ENCODE measurements at places on chromosomes 1 and 21. TPM values are rescaled to one million over a fixed set of nuclear protein-coding genes. Genes with fewer than 3 reads are reported as not detected.
A peak's percentile ranks its signal among the peaks of the same experiment; 100 is the strongest.

DNA sequence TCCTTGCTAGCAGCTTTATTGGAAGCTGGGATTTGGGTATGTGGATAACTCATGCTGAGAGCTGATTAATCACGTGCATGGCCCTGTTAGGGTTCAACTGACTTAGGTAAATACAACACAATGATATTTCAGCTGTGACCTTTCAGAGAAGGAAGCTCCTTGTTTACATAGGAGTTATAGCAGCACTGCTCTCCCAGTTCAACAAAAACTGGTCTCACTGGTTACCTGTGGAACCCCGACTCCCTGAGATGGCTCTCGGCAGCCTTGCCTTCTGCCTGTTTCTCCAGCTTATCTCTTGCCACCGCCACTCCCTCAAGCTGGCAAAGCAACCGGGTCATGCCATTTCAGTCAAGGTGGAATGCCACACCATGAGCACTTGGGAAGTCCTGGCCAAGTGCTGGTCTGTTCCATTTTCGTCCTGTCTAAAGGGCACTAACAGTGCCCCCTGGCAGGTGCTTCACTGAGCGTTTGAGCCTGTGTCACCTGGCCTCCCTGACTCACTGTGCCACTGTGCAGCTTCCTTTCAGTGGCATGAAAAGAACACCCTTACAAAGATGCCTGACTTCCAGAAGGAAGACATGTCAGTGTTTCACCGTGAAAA, 31.6 kb downstream of the DOP1B start:
- peak; percentile 68 for DNase-seq

DNA sequence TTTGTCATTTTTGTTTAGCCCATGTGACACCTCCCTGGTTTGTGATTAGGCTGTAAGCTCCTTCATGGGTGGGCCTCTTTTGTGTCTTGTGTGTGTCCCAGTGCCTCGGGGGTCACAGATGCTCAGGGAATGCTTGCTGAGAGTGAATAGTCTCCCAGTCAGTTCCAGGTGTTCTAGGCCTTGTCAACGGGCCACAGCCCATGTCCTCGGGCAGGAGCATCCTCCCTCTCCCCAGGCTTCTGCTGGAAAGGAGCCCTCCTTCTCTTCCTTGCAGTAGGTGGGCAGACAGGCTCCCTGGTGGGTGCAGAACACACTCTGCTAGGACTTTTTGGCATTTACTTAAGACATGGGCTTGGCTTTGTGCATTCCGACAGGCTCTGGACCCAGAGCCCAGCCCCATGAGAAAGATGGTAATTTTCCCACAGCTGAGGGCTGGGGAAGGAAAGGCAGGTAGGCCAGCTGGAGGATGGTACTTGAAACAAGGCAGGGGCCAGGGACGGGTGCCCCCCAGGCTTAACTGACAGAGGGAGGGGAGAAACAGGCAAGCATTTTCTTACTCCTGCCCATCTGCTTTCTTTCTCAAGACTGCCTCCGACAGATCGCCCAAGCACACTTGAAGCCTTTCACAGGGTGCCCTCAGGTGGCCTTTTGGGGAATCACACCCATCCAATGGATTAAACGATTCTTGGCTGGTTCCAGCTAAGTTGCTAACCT, 7.1 kb upstream of the CPLANE2 start:
- peak; percentile 66 for DNase-seq

GRCh38 chr1:96997717-96998116, 276.1 kb downstream of the PTBP2 start:
- DNase-seq, result no peak

GRCh38 chr1:156203331-156203730, 9.4 kb downstream of the SLC25A44 start:
- DNase-seq, result no peak

DNA sequence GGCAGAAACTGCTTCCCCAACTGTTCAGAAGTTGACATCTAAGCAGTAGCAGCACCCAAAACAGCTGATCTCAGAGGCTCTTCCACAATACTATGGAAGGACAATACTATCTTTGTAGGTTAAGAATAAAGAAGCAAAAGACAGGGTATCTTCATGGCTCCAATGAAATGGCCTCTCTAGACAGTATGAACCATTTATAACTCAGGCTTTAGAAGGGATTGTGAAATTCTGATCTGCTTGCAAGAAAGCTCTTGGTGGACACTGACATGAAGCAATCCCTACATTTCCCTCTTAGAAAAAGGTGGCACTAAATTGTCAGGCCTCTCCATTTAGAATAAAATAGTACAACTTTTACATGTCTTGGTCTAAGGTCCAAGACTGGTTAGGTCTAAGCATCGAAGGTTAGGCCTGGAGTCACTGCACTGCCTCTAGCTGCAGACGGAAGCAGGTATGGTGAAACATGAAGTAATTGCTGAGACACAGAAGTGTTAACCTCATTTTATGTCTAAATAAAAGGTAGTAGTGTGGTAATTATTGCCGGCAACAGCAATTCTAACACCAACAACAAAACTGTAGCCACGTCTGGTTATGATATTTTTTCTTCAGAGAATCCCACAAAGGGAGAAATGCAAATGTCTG, 50.6 kb upstream of the HP1BP3 start:
- no peak for DNase-seq

DNA sequence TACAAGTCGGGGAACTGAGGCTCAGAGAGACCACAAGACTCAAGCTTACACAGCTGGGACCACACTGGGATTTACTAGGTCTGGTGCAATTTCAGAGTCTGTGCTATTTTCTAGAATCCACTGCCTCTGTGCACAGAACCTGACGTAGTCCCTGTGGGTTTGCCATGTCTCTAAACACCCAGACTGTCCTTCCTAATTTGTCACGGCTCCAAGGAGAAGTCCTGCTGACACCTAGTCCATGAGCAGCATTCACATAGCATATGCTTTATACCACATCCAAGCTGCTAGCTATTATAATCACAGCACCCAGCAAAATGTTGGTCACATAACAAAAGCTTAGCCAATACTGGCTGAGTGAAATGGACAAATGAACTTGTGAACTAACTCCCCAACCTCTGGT, 79.0 kb upstream of the HMGB4 start:
- no peak for DNase-seq

DNA sequence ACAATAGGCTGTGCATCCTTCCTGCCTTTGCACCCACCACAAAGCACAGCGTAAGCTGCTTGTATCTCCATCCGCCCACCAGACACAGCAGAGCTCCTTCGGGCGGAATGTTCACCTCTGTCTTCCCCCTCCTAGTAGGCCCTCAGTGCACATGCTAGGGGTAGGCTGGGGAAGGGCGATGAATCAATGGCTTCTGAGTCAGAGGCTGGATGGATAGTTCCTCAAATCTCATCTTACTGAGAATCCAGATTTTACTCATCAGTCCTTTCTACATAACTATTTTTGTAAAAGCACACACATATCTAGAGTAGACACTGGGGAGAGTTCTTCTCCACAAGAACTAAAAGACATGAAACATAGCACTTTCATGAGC, 73.8 kb downstream of the BCAR3 start:
- no peak for DNase-seq

- peak; percentile 89 for DNase-seq
These were observed at the start of gene RAP1A for GRCh38 chr1:111619635-111620440. TSS of gene RAP1A (plus strand) at chr1:111619789. CDS start at chr1:111691361, 71,572 bp downstream.

DNA sequence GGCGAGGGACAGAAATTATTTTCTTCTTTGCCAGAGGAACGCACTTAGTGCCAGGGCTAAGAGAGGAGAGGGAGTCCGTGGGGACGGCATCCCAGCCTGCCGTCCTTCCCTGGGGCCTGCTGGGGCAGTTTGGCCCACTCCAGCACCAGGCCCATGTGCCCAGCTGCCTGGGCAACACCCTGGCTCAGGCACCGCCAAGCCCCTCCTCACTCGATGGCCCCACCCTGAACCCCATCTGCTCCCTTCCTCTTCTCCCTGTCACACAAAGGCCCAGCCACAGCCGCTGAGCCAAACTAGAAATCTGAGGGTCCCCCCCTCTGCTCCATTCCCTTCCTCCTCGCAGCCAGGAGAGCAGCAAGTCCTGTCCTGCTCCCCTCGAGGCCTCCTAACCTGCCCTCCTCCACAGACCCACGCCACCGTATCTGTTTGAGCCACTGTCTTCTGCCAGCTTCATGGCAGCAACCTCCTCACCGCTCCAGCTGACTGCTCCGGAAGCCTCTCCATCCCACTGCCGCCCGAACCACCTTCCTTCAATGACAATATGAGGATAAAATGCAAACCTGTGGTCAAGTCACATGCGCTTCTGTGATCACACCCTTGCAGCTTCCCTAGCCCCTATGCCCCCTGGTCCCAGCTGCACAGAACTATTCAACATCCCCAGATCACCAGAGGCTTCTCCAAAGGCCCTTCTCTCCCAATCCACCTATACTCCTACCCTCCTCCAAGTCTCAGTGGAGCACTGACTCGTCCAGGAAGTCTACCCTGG, 8.4 kb upstream of the TNNI1 start:
- no peak for DNase-seq

DNA sequence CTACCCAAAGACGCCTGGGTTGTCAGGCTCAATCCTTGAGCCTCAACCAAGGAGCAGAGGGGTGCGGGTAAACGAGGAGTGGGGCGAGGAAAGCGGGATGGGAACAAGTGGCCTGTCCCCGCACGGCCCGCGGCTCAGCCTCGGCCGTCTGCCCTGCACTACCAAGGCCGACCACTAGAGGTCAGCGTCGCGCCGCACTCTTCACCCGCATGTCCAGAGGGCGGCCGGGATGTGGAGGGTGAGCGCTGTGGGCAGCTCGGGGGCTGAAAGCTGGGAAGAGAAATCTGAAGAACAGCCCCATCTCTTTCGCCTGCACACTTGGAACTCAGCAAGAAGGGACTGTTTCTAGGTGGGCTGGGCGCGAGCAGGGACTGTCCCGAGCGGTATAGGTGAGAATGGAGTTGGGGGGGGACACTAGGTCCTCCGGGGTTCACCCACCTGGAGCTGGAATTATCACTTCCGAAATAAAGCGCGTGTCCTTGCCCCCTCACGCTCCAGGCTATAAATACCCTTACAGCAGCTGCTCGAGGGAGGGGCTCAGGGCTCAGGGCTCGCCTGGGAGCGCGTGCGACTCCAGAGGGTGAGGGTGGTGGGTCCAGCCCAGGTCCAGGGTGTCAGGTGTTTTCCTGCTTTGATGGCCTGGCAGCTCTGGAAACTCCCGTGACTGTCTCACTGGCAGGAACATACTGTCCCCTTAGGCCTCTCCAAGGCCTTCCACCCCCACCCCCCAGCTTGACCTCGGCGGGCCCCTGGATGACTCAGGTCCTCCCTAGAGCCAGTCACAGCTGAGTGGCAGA, 9.8 kb downstream of the SLC30A2 start:
- DNase-seq, result peak; percentile 93

DNA sequence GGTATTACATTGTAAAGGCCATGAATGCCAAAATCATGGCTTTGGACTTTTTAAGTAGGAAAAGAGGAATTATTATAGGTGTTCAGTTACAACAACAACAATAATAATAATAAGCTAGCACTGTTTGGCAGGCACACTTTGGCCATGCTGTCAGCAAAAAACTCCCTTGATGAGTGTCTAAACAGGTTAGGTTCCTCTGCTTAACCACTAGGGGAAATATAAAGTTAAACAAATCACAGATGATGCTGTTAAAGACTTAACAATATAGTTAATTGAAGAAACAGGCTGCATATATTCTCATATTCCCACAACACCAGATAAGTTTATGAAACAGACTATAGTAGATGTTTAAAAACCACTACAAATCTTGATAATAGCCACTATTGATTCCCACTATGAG, 46.4 kb downstream of the RGS21 start:
- DNase-seq, result no peak

- no peak for DNase-seq
These were observed 2.5 kb upstream of the ZNF683 start for GRCh38 chr1:26375081-26375480.

GRCh38 chr1:31005198-31005597, 60.3 kb downstream of the PUM1 start:
- DNase-seq, result no peak

DNA sequence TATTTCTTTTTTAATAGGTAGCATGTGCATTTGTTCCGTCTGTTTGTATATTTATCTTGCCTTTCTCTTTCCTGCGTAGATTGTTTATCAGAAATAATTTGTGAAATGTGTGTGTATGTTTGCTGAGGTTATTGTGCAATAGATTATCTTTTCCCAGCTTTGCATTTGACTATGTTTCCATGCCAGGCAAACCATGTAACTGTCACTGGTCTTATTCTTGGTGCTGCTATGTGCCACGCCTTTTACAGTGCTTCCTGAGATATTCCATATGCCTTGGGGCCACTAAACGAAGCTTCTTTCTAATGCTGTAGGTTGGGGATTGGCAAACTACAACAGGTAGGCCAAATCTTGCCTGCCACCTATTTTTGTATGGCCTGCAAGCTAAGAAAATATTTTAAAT, 598.8 kb downstream of the PLPP3 start:
- no peak for DNase-seq

DNA sequence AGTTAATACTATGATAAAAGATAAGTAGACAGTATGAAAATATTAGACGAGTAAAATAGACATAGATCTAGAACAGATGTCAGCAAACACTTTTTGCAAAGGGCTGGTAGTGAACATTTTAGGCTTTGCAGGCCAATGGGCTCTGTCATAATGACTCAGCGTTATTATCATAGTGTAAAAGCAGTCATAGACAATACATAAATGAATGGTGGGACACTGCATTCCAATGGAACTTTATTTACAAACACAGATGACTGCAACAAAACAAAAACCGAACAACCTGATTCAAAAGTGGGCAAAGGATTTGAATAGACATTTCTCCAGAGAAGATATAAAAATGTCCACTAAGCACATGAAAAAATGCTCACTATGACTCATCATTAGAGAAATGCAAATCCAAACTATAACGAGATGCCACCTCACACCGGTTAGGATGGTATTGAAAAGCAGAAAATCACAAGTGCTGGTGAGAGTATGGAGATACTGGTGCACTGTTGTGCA, 7.3 kb downstream of the GSTM5 start:
- no peak for DNase-seq

- DNase-seq, result no peak
These were observed 67.0 kb downstream of the ST3GAL3 start for GRCh38 chr1:43774359-43774758.

DNA sequence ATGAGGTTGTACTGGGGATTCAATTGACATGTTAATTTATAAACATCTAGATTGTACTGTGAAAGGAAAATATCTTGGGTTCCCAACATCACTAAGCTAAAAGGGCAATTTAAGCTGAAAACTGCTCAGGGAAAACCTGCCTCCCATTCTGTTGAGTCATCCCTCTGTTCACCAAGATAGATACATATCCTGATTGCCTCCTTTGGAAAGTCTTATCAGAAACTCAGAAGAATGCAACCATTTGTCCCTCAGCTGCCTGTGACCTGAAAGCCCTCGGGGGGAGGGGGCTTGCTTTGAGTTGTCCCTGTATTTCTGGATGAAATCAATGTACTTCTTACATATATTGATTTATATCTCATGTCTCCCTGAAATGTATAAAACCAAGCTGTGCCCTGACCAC, 187.0 kb upstream of the ETV3 start:
- no peak for DNase-seq

- no peak for DNase-seq
These were observed 169.6 kb downstream of the TGFB2 start for GRCh38 chr1:218514689-218515088.

- no peak for DNase-seq
These were observed 5.2 kb upstream of the RGS13 start for GRCh38 chr1:192630521-192631287.

- no peak for DNase-seq
These were observed 23.4 kb upstream of the PDE9A start for GRCh38 chr21:42629933-42630589.

Gene AQP10
- polyA plus RNA-seq, result 11.1 TPM

Gene SV2A
- polyA plus RNA-seq, result 5.1 TPM

Gene PHACTR4
- polyA plus RNA-seq, result 38.0 TPM

Gene CHAF1B
- 3.6 TPM for polyA plus RNA-seq

Gene SLAMF7
- polyA plus RNA-seq, result 5.8 TPM

Gene VPS13D
- 20.7 TPM for polyA plus RNA-seq

Gene KAZN
- polyA plus RNA-seq, result 30.4 TPM
